DMS153 (cell line): ENCODE measurements at places on chromosomes 16 and 17.

- no peak for DNase-seq
Measured at GRCh38 chr16:19289811-19290485, 4.4 kb downstream of the CLEC19A start.

- DNase-seq = no peak
Measured at GRCh38 chr17:59388069-59388556, 56.7 kb downstream of the YPEL2 start.

DNA sequence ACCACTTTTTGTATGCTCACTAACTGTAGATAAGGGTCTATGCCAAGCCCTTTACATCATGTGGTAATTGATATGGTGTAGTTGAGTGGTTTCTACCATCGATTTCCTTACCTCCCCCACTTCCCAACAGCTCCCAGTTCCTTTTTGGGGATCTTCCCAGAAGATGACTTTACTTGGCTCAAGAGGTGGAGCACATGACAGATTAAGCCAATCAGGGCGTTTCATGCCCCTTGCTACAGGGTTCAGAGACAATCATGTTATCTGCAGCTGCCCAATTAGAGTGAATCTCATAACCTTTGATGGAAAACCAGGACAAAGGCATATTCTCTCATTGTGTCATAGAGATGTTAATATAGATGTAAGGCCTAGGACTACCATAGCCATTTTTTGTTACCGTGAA, 16.2 kb upstream of the BMERB1 start:
- no peak for DNase-seq

- DNase-seq = no peak
Measured at GRCh38 chr17:82843904-82844680, 4.3 kb upstream of the ZNF750 start.

- peak; percentile 34 for DNase-seq
Measured at GRCh38 chr17:76789235-76789788, 51.4 kb downstream of the MFSD11 start.

GRCh38 chr16:23296994-23297393, 5.1 kb upstream of the SCNN1B start:
- no peak for DNase-seq
